ENCODE measurements at places on chromosomes 1 and 21. TPM values are rescaled to one million over a fixed set of nuclear protein-coding genes. Genes with fewer than 3 reads are reported as not detected.

The VHLL gene
- total RNA-seq = not detected

The ALG14 gene
- 10.2 TPM for total RNA-seq

The TRIM58 gene
- total RNA-seq = not detected

The SH3BGR gene
- 2.6 TPM for total RNA-seq

DNA sequence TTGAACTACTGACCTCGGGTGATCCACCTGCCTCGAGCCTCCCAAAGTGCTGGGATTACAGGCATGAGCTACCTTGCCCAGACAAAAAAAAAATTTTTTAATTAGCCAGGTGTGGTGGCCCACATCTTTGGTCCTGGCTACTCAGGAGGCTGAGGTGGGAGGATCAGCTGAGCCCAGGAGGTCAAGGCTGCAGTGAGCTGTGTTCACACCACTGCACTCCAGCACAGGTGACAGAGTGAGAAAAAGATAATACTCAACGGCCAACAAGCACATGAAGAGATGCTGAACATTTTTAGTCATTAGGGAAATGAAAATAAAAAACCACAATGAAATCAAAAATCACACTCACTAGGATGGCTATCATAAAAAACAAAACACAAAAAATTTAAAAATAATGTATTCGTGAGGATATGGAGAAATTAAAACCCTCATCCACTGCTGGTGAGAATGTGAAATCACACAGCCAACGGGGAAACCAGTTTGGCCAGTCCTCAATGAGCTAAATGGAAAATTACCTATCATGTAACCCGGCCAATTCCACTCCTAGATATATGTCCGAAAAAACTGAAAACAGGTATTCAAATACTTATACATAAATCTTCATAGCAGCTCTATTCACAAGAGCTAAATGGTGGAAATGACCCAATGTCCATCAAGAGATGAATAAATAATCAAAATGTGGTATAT lies 41.2 kb downstream of the ENAH start:
- no peaks in the 10 kb centered on the region for H3K27me3 ChIP-seq
- peaks cover 49% of the 10 kb centered on the region for H3K4me1 ChIP-seq
- DNase-seq = no peak
- no peak overlapping the region for H3K4me3 ChIP-seq
- no peak overlapping the region for H3K27ac ChIP-seq
- H3K36me3 ChIP-seq = peaks cover 9% of the 10 kb centered on the region

DNA sequence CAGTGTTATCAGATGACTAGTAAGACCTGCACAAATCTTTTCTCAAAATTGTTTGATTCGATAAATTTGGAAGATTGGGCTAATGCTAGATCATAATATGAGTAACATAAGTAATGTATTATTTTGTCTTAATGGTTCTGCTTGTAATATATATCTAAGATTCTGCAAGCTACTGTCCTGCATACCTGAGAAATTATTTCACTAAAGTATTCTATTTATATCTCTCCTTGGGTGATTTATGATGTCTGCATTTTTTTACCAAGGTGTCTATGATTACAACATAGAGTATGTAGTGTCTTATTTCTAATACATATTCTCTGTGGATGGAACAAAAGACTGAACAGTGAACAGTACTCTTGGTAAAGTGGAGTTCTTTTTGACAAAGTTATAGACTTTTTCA lies 166.6 kb downstream of the CLEC20A start:
- no peak overlapping the region for H3K27ac ChIP-seq
- no peak for DNase-seq
- no peaks in the 10 kb centered on the region for H3K36me3 ChIP-seq

DNA sequence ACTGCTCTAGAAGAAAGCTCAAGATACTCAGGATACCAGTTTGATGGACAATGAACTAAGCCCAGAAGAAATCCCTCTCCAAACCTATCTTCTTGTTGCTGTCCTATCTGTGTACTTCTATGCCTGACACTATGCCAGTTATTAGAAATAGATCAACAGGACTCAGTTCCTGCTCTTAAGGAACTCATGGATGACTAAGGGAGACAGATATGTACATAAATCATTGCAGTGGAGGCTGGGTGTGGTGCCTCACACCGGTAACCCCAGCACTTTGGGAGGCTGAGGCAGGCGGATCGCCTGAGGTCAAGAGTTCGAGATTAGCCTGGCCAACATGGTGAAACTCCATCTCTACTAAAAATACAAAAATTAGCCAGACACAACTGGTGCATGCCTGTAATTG lies 42.4 kb upstream of the AK4 start:
- DNase-seq = no peak
- H3K27ac ChIP-seq = no peak overlapping the region
- no peaks in the 10 kb centered on the region for H3K36me3 ChIP-seq

- peak; percentile 90 for DNase-seq
- H3K4me3 ChIP-seq = peak overlapping the region; percentile 60
- peaks cover 86% of the 10 kb centered on the region for H3K4me1 ChIP-seq
- H3K27me3 ChIP-seq = no peaks in the 10 kb centered on the region
These were observed 92.6 kb downstream of the ZNF281 start for GRCh38 chr1:200317236-200317635.

- H3K4me3 ChIP-seq = no peak overlapping the region
- H3K27me3 ChIP-seq = no peaks in the 10 kb centered on the region
- peaks cover 12% of the 10 kb centered on the region for H3K36me3 ChIP-seq
These were observed 239.9 kb downstream of the DPYD start for GRCh38 chr1:97680894-97681293.

GRCh38 chr21:26522704-26523103 lies 50.4 kb downstream of the CYYR1 start:
- H3K27ac ChIP-seq = no peak overlapping the region
- no peaks in the 10 kb centered on the region for H3K4me1 ChIP-seq
- H3K4me3 ChIP-seq = no peak overlapping the region
- no peaks in the 10 kb centered on the region for H3K27me3 ChIP-seq
- H3K36me3 ChIP-seq = no peaks in the 10 kb centered on the region

GRCh38 chr1:154445040-154445472 lies 39.9 kb downstream of the IL6R start:
- no peaks in the 10 kb centered on the region for H3K36me3 ChIP-seq
- peaks cover 47% of the 10 kb centered on the region for H3K4me1 ChIP-seq
- DNase-seq = peak; percentile 81
- H3K4me3 ChIP-seq = peak overlapping the region; percentile 36
